Choroid plexus epithelial cell (primary cell): ENCODE measurements at places on chromosomes 1 and 21.

- peak; percentile 10 for DNase-seq
Measured at GRCh38 chr1:3729594-3730542, 22.4 kb upstream of the CCDC27 start.

- no peak for DNase-seq
Measured at GRCh38 chr21:46160907-46161632, 5.7 kb upstream of the FTCD start.

DNA sequence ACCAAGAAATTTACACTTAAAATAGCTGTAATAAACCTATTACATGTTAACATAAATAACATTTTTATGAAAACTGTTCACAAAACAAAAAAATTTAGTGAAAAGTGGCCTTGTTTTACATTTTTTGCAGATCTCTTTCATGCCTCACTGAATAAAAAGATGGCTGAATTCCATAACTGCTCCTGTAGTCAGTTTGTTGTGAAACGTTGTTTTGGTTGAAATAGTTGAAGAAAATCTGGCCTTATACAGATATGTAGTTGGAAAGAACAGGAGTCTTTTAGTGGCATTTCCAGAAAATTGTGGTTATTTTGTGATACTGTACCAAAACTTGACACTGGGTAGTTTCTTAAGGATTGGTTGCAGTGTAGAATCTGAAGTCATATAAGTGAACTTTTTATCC, 18.1 kb downstream of the ITSN1 start:
- peak; percentile 56 for DNase-seq

DNA sequence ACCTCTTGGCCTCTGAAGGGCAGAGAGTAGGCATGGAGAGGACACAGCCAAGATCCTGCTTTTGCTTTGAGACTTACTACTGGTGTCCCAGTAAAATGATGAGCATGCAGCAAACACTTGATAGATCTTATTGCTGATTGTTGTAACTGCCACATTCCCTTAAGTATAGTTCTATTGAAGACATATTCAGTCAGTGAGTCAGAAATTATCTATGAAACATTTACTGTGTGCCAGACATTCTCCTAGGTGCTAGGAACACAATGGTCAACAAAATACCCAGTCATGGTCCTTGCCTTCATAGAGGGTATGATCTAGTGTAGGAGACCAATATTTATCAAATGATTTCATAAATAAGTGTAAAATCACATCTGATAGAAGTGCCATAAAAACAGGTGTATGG, 13.6 kb downstream of the STYXL2 start:
- DNase-seq: peak; percentile 56

DNA sequence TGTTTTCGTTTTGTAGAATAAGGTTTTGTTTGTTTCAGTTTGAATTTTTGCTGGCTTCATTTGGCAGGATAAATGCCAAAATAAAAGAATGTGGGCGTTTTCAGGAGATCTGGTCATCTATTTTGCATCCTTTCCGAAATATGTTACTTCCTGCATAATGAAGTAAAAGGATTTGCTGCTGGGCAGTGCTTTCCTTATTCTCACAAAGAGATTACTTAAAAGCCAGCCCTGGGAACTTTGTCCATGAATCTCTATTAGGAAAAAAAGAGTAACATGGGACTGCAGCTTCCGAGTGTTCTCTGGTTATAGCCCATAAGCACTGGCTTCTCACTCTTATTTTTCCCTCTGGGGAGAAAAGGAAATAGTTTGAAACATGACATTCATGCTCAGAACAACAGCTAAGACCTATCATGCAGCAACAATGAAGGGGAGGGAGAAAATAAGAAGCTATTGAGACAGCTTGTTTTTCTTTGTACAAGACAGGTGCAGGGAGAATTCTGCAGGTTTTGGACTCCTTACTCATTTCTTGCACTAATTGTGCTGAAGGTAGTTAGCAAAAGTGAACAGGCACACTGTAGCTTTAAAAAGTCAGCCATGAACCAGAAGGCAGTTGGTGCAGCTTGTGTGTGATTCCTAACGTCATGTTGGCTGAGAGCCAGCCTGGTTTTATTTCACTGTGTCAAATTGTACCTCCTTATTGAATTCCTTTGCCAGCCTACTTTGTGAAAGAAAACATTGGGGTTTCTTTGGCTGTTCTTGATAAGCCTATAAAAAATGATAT, at the start of gene SAMD13:
Gene SAMD13, plus strand, starts transcription at position 705 of the 781 bp plus-strand sequence. CDS start 1,527 bp downstream, outside the sequence.
- peak; percentile 85 for DNase-seq

GRCh38 chr1:832136-832535, 91.6 kb upstream of the SAMD11 start:
- DNase-seq: no peak

- peak; percentile 63 for DNase-seq
Measured at GRCh38 chr1:117814856-117815797, 114.3 kb downstream of the GDAP2 start.

DNA sequence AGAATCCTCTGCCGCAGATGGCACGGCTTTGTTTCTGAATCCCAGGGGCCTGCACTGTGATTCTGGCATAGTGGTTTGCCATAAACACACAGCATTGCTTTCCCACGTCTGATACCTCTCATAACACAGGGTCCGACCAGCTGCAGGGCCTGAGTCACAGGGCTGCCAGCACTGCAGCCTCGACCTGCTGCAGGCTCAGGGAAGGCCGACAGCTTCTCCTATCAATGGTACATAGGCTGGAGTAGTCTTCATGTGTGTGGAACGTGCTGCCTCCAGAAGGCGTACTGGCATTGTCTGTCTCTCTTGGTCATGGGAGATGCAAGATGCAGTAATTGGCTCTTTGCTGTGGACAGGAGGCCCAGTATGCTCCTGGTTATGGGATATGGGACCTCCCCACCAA, 53.5 kb upstream of the PDE9A start:
- DNase-seq: no peak

DNA sequence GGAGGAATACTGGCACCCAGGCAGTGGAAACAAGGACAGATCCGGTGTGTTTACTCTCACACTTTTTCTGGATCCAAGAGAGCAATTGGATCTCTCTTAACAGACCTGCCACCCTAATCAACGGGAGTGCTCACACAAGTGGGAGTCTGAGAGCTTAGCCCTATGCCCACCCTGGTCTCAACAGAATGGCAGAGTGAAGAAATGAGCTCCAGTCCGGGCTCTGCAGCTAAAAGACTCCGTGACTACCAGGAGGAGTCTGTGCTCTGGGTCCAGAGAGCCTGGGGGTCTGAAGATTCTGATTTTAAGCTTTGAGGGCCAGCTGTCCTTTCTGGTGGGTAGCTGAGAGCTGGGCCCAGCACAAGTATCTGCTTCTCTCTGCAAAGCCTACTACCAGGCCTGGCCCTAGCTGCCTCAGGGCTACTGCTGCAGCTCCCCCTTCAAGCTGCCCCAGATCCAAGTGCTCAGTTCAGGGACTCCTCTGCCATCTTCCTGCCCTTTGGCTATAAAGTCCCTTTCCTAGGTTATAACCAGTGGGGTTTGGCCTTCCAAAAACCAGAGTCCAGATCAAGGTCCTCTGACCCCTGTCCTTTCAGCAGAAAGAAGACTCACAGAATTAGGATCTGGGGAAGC, 3.9 kb downstream of the S100A9 start:
- DNase-seq: no peak

DNA sequence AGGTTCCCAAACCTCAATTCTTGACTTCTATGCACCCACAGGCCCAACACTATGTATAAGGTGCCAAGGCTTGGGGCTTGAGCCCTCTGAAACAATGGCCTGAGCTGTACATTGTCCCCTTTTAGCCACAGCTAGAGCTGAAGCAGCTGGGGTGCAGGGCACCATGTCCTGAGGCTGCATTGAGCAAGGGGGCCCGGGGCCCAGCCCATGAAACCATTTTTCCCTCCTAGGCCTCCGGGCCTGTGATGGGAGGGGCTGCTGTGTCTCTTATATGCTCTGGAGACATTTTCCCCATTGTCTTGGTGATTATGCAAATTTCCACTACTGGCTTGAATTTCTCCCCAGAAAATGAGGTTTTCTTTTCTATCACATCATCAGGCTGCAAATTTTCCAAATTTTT, 155.5 kb downstream of the FASLG start:
- DNase-seq: no peak

- no peak for DNase-seq
Measured at GRCh38 chr1:87208080-87208479, 120.6 kb upstream of the LMO4 start.
